ENCODE measurements at places on chromosomes 13 and 19.

DNA sequence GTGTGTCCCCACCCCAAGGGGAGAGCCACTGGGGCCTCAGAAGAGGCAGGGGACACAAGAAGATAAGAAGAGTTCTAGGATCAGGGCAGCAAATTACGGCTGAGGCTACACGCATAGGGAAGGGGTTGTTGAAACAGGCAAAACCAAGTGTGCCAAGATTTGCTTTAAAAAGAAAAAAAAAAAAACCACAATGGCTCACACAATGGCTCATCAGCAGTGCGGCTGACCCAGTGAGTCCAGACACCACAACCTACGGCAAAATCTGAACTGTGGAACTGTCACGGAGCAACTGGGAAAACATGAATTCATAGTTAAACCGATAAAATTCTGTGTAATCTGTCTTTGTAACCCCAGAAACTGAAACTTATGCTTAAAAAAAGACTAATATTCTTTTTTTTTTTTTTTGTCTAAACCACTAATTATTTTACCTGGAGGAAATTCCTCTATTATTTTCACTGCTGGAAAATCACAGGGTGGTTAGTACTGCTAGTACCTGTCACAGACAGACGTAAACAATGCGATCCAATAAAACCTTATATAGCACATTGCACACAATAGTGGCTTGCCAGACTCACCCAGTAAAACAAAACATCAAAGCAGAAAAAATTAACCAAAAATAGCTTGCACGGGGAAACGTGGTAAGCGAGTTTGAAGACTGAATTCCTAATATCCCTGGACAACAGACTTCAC lies 325.4 kb upstream of the TSHZ3 start:
- no peak for DNase-seq

DNA sequence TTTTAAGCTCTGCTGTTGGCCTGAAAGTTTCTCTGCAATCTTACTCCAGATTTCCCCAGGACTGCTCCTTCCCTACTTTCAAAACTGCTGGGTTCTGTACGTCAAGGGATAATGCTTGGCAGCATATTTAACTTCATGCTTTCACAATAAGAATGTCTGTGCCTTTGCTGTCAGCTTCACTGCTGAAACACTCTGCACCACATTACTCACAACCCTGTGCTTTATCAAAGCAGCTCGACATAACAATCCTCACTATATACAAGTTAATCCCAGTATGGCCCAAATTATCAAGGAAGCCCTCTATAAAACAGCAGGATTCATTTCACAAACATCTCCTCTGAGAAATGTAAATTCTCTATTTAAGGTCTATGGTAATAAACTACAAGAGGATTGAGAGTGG lies 17.5 kb downstream of the LATS2 start:
- no peak for DNase-seq

GRCh38 chr13:76009267-76009890 lies 373.2 kb downstream of the LMO7 start:
- DNase-seq: no peak

DNA sequence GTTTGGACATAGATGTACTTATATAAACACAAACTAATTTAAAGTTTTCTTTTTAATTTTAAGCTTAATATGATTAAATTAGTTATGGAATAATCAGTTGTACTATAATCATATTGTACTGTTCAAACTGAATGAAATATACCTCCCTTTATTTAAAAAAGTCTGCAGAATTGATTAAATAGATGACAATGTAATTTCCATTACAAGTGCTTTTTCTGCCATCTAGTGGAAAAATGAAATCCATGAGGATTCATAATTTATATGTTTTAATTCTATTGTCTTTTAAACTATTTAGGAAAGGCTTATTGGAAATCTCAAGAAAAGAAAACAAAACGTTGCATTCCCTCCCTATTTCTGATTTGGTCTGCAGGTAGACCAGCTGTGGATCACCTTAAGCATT lies 30.9 kb downstream of the MZT1 start:
- DNase-seq: no peak

DNA sequence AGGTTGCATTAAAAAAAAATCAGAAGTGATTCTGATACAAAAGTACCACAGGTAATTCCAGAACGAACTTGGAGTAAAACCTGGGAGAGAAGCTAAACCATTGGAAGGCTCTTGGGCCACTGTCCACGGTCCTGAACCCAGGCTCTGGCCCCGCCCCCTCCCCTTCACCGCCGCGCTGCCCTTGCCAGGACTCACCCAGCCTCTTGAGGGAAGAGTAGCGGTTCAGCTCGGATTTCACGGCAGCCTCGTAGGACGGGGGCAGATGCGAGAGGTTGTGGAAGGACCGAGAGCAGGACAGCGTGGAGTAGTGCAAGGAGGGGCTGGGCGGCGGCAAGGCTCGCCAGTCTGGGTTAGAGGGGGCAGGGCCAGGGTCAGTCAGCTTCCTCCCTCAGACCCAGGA lies 5.7 kb downstream of the SHISA7 start:
- no peak for DNase-seq

DNA sequence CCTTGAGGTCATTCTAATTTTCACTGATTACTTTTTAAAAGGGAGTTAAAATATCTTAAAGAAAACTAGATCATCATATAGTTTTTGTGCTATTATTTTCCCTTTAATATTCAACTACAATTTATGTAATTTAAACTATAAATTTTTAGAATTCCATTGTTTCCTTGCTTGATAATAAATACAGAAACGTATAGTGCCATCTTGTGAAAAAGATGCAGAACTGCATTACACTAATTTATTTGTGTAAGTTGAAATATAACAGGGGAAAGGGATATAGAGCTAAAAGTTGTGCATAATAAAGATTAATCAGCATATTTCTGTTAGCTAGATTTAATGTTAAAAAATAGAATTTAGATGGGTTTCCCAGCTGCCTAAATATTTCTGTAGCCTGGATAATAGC lies 61.5 kb upstream of the TDRD3 start:
- DNase-seq: no peak

- DNase-seq: no peak
Measured at GRCh38 chr13:80824229-80824628, 483.3 kb upstream of the SPRY2 start.

GRCh38 chr19:16698914-16699313 lies 20.7 kb upstream of the NWD1 start:
- DNase-seq: peak; percentile 87

GRCh38 chr19:32358321-32358720 lies 12.9 kb downstream of the ZNF507 start:
- DNase-seq: no peak

DNA sequence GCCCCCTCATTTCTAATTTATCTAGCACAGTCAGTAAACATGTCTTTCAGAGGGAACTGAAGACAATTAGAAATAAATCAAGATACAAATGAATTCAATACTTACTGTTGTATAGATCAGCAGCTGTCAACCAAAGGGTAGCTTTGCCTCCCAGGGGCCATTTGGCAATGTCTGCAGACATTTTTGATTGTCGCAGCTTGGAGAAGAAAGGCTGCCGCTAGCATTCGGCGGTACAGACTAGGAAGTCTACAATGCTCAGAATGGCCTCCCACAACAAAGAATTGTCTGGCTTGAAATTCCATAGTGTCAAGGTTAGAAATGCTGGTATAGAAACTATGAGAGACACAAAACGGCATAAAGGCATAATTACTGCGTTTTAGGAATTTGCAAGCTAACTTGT lies 91.6 kb downstream of the RGCC start:
- no peak for DNase-seq

GRCh38 chr19:29302002-29302928 lies 89.3 kb upstream of the UQCRFS1 start:
- no peak for DNase-seq

DNA sequence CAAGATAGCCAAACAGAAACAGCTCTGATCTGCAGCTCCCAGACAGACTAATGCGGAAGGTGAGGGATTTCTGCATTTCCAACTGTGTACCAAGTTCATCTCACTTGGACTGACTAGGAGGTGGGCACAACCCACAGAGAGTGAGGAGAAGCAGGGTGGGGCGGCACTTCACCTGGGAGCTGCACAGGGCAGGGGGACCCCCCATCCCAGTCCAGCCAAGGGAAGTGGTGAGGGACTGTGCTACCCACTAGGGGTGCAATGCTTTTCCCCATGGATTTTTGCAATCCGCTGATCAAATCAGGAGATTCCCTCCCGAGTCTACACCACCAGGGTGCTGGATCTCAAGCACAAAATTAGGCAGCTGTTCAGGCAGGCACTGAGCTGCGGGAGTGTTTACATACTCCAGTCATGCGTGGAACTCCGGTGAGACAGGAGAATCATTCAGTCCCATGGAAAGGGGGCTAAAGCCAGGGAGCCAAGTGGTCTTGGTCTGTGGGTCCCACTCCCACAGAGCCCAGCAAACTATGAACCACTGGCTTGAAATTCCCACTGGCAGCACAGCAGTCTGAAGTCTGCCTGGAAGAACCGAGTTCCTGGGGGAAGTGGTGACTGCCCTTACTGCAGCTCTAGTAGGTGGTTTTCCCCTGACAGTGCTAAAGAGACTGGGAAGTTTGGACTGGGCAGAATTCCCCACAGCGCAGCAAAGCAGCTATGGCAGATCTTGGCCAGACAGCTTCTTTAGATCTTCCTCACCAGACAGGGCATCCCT lies 85.1 kb upstream of the UFM1 start:
- no peak for DNase-seq

DNA sequence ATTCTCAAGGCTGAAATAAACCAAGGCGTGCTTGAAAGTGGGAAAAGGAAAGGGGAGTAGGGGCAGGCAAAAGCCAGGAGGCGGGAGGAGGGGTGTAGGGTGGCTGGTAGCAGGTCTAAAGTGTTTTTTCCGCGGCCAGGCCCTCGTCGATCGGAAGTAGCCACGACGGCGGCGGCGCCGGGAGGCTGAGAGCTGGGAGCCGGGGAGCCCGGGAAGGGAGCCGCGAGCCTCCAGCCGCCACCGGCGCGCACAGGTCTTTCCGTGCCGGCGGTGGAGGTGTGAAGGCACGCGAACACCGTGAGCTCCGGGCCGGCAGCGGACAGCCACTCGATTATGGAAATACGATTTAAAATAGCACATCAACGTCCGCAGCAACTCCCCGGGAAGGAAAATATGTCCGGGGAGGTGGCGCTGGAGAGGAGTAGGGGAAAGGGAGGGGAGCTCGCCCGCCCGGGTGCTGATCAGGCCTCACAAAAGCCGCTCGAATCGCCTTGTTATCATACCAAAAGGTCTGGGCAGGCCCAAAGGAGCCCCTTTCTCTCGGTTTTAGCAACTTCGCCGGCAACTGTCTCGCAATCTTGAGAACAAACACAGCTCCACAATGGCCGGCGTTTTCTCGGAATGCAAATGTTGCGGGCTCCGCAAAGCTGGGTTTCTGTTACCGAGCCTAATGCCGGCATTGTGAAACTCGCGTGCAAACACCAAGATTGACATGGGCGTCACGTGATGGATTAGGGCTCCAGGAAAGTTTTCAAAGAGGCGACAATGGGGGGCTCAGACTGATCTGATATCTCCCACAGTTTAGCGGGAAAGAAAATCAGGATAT lies 2.9 kb upstream of the PCDH8 start:
- DNase-seq: no peak

DNA sequence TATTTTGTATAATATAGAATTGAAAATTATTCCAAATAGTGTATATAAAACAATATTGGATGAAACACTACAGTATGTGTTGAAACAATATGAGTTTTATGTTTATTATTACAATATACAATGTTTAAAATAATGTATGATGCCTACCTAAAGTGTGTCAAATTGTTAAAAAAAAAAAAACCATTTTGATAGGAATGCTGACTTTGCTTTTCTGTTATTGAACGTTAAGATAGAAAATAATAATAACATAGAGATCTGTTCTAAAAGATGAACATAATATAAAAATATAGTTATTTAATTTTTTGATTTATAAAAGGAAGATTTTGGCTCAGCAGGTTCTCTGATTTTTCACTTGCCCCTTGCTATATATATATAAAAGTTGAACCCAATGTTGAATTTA lies 474.6 kb upstream of the ATXN8OS start:
- no peak for DNase-seq

DNA sequence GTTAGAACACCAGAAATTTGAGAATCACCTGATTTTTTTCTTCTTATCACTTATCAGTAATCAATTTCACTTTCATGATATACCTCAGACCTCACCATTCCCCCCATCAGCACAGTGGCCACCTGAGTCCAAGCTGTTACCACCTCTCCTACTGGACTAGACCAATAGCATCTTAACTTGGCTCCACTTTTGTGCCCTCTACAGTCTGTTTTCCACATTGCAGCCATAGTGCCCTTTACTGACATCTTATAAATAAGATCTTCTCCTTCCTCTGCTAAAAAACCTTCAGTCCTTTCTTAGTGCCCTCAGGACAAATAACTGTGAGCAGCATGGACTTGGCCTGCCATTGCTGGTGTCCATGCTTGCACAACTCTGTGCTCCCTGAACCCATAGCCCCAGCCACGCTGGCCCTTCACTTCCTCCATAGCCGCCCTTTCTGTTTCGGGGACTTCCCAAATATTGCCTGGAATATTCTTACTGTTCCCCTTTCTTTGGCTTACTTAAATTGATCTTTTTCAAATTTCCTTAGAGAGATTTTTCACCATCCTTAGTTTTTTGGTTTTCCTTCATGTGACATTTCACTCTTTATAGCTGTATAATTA lies 380.8 kb downstream of the LMO7 start:
- DNase-seq: no peak

- no peak for DNase-seq
Measured at GRCh38 chr13:75309981-75310580, 171.9 kb downstream of the TBC1D4 start.

DNA sequence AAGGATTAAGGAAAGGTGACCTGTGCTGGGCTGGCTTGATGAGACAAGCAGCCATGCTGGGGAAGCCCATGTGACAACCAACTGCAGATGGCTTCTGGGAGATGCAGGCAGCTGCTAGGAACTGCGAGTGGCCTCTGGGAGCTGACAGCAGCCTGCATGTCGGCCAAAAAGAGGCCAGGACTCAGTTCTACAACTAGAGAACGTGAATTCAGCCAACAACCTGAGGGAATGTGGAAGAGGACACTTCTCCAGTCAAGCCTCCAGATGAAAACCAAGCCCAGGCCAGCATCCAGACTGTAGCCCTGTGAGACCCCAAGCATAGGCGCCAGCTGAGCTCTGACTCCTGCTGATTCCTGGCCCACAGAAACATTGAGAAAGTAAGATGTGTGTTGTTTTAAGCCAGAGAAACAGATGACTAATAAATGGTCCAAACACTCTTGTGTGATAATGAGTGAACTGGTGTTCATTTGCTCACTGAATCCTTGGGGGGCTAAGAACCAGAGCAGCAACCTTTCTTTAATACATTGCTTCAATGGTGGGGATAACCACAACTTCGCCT lies 45.0 kb downstream of the SLC7A1 start:
- no peak for DNase-seq

GRCh38 chr13:40189898-40190630 lies 476.4 kb downstream of the FOXO1 start:
- no peak for DNase-seq

GRCh38 chr19:13842291-13843103 lies 34.4 kb upstream of the NANOS3 start:
- DNase-seq: peak; percentile 86

DNA sequence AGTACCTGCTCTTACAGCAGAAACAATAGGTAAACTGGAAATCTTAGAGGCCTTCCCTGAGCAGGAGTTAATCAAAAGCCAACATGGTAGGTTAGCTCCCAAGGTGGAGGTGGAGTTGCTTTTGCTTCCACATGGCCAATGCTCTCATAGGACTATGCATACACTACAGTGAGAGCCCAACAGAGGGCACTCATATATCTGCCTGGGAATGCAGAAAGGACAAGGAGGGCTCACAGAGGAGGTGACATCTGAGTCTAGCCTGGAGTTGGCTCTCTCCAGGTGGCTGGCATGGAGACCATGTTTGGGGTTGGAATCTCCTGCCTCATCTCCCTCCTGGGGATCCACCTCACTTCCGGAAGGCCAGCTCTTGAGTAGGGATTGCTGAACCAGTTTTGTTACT lies 34.6 kb downstream of the ATP8A2 start:
- DNase-seq: no peak
